Dermis blood vessel endothelial cell (primary cell): ENCODE measurements at places on chromosomes 1 and 21. TPM values are rescaled to one million over a fixed set of nuclear protein-coding genes. Genes with fewer than 3 reads are reported as not detected.
A peak's percentile ranks its signal among the peaks of the same experiment; 100 is the strongest.

Gene RHD
- total RNA-seq = 0.09 and 0.34 TPM in 2 replicates

DNA sequence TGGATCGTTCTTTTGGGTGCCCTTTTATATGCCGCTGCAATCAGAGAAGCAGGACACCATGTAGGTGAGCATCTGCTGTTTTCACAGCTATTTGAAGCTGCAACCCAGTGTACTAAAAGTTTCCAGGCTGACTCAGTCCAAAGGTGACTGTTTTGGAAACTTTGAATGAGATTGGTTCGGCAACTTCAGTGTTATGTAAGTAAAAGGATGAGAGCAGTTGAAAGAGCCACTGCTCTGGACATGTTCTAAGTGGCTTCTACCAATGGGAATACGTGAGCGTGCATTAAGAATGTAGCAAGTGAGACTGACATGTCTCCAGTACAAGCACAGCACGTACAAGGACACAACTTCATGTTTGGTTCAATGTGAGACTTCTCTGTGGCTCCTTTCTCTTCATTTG lies 55.6 kb downstream of the DDR2 start:
- DNase-seq = peak; percentile 30

DNA sequence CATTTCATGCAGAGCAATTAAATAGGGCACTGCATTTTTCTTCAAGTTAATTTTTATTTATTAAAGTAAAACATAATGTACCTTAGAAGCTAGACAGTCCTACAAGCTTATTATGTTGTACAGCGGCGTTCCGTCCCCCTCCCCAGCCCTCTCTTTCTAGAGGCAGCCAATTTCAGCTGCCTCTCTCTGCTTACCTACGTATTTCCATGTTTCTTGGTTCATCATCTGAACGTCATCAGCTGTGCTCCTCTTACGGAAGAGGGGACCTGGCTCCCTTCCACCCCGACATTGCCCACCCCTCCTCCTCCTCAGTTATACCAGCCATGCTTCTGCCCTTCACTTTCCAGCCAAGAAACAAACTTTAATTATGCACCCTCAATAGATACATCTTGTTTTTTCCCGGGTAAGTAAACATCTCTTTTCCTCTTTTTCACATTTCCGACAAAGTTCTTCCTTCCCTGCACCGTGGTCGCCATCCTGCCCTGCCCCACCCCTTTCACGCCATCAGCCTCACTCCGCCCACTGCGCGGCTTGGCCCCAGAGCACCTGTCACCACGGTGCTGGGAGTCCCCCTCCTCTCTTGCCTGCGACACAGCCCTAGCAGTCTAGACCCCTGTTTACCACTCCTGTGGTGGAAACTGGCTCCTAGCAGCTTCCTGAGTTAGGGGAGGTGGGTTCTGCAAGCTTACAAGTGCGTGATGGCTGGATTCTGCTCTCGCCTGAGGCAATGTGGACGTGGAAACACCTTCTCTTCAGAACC lies 57.9 kb downstream of the SLC37A1 start:
- DNase-seq = no peak

DNA sequence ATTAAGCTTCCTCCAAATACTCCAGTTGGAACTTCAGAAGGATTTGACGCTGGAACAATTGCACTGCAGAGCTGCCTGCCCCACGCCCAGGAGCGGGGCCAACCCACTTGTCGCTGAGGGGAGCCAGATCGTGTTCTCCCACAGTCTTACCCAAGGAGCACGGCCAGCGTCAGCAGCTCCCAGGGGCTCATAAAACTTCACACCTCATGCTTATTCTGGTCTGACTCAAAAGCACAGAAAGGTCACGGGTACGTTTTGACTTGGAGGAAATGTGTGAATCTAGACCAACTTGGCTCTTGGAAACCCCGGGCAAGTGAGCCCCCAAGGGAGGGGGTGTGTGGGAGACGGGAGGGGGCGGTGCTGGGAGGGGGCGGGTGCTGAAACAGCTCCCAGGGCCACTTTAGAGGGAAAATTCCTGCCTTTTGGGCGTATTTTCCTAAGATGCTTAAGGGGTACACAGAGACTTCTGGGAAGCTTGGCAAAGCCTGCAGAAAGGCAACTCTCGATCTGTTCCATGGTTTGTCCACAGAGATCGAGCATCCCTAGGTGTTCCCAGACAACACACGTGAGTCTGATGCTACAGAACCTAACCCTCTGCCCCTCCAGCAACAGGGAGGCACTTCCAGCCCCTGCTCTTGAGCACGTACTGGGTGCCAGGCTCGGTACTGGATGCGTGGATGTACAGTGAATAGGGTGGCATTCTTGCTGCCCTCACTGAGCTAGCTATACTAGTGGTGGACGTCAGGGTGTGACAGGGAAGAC lies 98.9 kb downstream of the DHRS3 start:
- DNase-seq = peak; percentile 21

- DNase-seq = no peak
These were observed 144.0 kb downstream of the FMN2 start for GRCh38 chr1:240235521-240236288.

Gene FAAH
- 1.0 and 2.6 TPM in 2 replicates for total RNA-seq

DNA sequence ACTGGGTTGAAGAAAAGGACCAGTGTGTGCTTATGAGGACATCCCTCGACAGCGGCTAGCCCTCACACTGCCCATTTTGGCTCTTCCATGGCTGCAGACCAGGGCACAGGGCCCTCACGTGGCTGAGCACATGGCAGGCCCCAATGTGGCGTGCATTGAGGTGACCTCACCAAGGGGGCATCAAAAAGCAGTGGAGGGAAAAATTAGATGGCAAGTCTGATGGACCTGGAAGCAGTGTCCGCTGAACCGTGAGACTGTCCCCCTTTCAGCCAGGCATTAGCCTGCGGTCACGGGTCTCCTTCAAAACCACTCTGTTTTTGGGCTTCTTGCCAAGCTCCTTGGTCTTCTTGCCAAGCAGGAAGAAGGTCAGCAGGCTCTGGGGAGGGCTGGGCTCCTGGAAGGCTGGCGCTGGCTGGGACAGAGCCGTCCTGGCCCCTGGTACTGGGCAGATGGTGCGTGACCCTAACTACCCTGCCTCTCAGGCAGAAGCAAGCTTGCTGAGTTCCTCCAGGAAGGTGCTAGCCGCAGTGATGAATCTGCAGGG lies 30.8 kb downstream of the TRIM67 start:
- DNase-seq = peak; percentile 92

DNA sequence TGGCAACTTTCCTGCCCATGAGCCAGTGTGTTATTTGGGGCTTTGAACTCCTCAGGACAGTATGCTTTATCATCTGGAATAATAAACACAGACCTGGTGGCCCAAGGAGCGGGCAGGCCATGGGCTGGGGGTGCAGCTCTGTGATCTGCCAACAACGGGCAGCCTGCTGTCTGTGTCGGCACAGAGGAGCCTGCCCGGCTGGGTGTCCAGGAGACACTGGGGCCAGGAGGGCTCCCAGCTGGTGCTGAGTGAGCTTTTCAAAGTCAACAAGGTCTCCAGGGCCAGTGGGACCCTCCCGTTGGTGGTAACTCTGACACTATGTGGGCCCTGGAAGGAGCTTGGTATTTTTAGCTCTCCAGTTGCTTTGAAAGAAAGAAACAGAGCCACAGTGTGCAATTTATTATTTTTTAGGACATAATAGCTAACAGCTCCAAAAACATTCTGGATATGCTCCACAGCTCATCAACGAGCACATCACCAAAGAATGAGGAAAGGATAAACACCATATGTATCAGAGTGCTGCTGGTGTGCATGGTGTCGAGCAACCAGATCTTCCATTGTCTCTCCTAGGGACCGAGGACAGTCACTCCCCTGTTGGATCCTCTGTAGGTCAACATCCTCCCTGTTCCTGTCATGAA lies 488.7 kb upstream of the USP24 start:
- no peak for DNase-seq

- DNase-seq = peak; percentile 88
These were observed 538 bp downstream of the ZNF672 start for GRCh38 chr1:248838357-248839167.

Gene MRAP
- not detected in 2 replicates for total RNA-seq

Gene AGBL4
- not detected in 2 replicates for total RNA-seq

Gene PLA2G2A
- not detected in 2 replicates for total RNA-seq

DNA sequence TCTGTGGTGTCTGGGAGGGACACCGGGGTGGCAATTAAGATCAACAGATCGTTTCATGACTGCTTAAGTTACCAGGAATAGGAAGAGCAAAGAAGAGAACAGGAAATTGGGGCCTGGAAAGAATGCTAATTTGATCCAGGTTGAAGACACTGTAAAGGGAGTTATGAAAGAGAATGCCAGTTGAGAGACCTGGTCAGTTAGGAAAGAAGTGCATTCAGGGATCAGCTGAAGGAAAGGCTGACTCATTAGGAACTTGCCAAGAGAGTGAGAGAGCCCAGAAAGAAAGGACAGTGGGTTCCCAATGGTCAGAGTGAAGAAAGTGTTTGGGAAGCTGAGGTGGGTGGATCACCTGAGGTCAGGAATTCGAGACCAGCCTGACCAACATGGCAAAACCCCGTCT lies 119.6 kb downstream of the UBE2U start:
- DNase-seq = peak; percentile 19

DNA sequence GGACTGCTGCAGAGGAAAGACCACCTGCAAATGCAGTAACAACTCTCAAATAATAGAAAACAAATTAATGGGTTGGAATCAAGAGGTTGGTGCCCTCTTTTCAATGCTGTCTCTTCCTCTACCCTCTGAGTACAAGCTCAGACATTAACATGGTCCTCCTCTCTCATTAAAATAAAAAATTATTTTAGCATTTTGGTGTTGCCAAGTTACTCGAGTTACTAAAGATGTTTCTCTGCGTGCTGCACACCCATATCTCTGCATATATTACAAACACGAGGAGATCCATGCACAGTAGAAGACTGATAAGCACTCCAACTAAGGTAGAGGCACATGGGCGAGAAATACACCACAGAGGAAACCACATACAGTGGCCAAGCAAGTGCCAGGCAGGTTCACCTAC lies 21.5 kb downstream of the SIPA1L2 start:
- no peak for DNase-seq

Gene OR2G6
- not detected in 2 replicates for total RNA-seq

DNA sequence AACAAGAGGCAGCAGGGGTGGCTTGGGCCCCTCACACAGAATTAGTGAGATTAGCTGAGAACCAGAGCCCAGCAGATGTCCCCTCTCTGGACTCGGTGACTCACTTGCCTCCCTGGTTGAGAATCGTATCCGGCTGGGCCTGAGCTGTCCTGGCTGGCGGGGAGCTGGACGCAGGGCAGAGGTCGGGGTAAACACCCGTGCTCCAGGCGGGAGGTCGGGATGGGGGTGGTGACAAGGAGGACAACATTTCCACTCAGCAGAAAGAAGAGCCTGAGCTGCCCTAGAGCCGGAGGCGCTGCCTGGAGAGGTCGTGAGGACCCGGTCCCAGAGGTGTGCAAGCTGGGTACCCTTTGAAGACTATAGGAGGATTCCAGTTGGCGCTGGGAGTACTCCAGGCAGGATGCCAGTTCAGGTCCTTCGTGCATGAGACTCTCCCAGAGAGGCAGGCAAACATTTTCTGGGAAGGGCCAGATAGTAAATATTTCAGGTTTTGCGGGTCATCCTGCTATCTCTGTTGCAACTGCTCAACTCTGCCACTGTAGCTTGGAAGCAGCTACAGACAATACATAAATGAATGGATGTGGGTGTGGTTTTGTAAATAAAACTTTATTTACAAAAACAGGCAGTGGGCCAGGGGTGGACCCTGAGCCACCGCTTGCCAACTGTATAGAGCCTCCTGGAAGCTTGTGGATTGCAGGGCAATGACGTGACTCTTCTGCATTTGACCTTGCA lies 116.8 kb upstream of the WNT4 start:
- DNase-seq = peak; percentile 29

GRCh38 chr1:17912491-17912890 lies 157.4 kb downstream of the ACTL8 start:
- DNase-seq = no peak

Gene REN
- not detected in 2 replicates for total RNA-seq

- no peak for DNase-seq
These were observed 644.8 kb upstream of the PKN2 start for GRCh38 chr1:88039240-88039639.

Gene KRTAP13-2
- not detected in 2 replicates for total RNA-seq

GRCh38 chr21:15365751-15366392 lies 301.1 kb upstream of the NRIP1 start:
- DNase-seq = no peak

Gene CFAP126
- not detected in 2 replicates for total RNA-seq

Gene HIVEP3
- total RNA-seq = 0.85 and 0.93 TPM in 2 replicates

DNA sequence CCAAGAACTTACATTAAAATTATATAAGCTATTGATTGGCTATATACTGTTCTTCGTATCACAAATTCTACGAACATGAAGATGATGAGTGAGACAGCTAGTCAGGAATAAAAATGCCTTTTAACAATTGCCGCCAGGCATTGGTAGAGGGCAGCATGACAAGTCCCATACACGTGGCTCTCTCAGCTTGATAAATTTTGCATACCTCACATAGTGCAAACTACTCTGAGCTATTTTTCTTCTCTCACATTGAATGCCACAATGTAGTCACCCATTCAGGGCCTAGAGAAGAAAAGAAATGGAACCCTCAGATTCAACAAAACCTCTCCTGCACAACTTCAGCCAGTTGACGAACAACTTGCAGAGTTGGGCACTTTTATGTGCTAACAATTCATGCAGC lies 27.0 kb upstream of the FMO2 start:
- no peak for DNase-seq

DNA sequence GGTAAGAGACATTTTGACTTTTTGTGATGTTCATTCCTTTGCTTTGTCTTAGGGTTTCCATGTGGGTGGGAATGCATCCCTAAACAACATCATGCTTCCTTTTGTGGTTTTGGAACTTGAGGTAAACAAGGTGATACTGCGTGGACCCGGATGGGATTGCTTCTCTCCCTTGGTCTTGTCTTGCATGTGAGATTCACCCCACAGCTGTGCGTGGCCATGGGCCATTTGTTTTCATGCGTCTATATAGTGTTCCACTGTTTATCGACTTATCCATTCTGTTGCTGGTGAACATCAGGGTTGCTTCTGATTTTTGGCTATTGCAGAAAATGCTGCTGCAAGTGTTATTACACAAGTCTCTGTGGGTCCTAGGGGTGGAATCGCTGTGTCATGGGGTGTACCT lies 21.1 kb downstream of the CRYAA start:
- DNase-seq = no peak

Gene CACNA1S
- not detected in 2 replicates for total RNA-seq

- DNase-seq = peak; percentile 60
These were observed 339 bp upstream of the RNPC3 start for GRCh38 chr1:103525114-103525606.

GRCh38 chr1:153598309-153599172 lies 14.4 kb downstream of the S100A16 start:
- peak; percentile 96 for DNase-seq

Gene TDRD5
- total RNA-seq = not detected in 2 replicates

Gene SPRR4
- not detected in 2 replicates for total RNA-seq

Gene HES5
- 0.17 TPM in 1 of 2 replicates, not detected in the other for total RNA-seq

GRCh38 chr1:46484783-46485490 lies 4.7 kb upstream of the DMBX1 start:
- DNase-seq = no peak

Gene GIPC2
- 55.5 and 69.1 TPM in 2 replicates for total RNA-seq

Gene KIAA1614
- total RNA-seq = 5.9 and 6.1 TPM in 2 replicates

Gene BMP8A
- total RNA-seq = 0.14 and 0.17 TPM in 2 replicates
